Daoy (cell line): ENCODE measurements at places on chromosomes 16 and 17. TPM values are rescaled to one million over a fixed set of nuclear protein-coding genes. Genes with fewer than 3 reads are reported as not detected.
A peak's percentile ranks its signal among the peaks of the same experiment; 100 is the strongest.

DNA sequence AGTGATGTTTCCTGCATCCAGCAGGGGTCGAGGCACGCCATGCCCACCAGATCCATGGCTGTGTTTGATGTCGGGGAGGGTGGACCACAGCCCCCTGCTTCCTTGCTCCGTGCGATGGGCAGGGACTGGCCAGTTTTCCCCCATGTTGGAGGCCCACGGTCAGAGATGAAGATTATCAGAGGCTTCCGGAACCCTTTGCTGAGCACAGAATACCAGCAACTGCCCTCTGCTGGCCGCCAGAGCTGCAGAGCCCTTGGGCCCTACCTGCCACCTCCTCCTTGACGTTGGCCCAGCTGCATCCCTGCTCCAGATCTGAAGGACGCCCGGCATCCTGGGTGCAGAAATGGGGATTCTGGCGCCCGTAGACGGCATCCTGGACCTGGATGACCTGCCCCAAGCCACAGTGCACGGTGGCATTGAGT lies 23.7 kb upstream of the BCO1 start:
- DNase-seq, result peak; percentile 34

GRCh38 chr17:5511401-5512225 lies 25.2 kb downstream of the MIS12 start:
- no peak for DNase-seq

Gene OR2C1
- not detected in 2 replicates for total RNA-seq

- DNase-seq, result peak; percentile 71
Measured at GRCh38 chr17:72297326-72298115, 176.7 kb downstream of the SOX9 start.

GRCh38 chr16:20122011-20122410 lies 48.3 kb upstream of the GPR139 start:
- no peak for DNase-seq

- no peak for DNase-seq
Measured at GRCh38 chr17:65324611-65325342, 187.6 kb downstream of the RGS9 start.

- no peak for DNase-seq
Measured at GRCh38 chr17:77634710-77635109, 323.8 kb upstream of the TNRC6C start.
